ENCODE measurements at places on chromosomes 3 and 15. TPM values are rescaled to one million over a fixed set of nuclear protein-coding genes. Genes with fewer than 3 reads are reported as not detected.
A peak's percentile ranks its signal among the peaks of the same experiment; 100 is the strongest.

SLC15A2 gene
- 1.9 TPM for total RNA-seq

- no peak for DNase-seq
These were observed 113.7 kb upstream of the GOLGA8J start for GRCh38 chr15:29968895-29969561.

DNA sequence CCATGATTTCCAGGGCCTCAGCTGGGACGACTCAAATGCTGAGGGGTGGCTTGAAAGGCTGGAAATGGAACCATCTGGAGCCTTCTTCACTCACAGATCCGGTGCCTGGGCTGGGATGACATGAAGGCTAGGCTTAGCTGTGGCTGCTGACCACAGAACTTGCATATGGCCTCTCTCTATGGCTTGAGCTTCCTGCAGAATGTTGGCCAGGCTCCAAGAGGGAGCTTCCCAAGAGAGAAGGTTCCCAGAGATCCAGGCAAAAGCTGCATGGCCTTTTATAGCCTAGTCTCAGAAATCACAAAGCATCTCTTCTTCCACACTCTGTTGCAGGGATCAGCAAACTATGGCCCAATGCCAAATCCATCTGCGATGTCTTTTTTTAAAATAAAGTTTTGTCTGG is 44.8 kb downstream of the GATM start:
- DNase-seq = peak; percentile 84

TMCO5A gene
- total RNA-seq = not detected

MTFMT gene
- 40.1 TPM for total RNA-seq

RUBCN gene
- total RNA-seq = 22.9 TPM

GRCh38 chr15:74426404-74427281 is 7.1 kb downstream of the SEMA7A start:
- DNase-seq = no peak
